Hematopoietic multipotent progenitor cell treated with erythropoietin and hydrocortisone succinate and interleukin-3 and kit ligand, for 6 days (in vitro differentiated cells): ENCODE measurements at places on chromosomes 7 and 10.

DNA sequence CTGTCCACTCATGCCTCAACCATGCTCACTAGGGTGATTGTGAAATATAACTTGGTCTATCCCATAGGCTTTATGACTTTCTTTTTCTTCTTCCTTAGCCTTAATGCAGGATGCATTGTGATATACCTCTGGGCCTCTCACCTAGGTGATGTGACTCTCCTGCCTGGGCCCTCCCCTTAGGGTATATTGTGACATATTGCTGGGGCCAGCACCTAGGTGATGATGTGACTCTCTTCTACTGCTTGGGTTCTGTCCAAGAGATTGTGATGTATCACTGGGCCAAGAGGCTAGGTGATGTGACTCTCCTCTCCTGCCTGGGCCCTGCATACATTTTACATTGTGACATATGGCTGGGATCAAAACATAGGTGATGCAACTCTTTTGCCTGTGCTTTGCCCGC, 14.7 kb upstream of the ZNF107 start:
- no peak for DNase-seq

DNA sequence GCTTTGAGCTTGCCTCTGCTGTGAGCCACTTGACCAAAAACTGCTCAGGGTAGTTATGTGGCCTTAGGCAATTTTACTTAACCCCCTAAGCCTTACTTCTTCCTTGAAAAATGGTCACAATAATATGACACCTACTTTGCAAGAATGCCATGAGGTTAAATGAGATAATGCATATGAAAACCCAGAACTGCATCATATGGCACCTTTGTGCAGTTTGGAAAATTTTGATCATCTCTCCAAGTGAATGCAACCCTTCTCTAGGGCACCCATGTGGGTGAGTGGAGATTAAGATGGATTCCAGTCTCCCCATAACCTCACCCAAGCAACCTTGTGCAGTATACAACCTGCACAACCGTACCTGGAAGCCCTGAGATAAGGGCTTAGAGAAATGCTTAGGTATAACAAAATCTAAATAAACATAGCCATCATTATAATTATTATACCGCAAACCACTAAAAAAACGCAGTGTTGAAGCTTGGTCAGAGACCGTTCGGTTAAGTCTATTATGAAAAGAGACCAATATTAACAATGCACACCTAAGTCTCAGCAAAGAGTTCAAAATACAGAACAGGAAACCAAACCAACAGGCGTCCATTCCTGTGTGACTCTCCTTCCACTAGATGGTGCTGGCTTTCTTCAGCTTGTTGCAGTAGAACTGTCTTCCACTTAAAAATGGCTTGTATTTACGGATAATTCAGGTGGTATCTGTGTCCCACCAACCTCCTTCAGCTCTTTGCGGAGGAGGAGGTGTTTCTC, 21.0 kb upstream of the ASB15 start:
- peak; percentile 69 for DNase-seq

GRCh38 chr10:25493122-25493893, 318.5 kb downstream of the GPR158 start:
- no peak for DNase-seq

DNA sequence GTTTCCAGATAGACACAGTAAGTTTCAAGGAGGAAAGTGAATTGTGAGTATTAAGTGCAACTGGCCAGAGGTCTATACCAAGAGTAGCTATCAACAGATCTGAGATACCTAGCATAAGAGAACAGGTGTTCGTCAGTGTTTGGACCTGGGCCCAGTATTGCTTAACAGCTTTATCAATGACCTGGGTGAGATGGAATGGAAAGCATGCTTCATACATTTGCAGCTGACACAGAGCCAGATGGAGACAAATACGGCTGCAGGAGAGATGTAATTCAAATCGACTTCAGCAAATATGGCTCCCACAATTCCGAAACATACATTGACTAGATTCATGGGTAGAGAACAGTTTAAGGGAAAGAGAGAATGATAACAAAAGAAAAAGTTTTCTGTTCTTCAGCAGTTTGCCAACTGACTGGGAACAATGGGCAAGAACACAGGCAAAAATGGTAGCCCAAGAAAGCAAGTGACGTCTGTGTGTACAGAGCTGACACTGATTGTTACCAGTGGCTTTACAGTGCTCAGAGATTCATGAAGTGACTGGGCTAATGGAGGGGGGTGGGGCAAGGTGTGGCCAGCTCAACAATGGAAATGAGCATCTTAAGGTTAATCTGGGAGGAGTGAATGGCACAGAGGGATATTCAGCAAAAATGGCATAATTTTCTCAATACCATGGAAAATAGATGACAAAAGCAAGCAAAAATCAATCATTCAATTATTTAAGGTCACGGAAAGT, 28.0 kb upstream of the COBL start:
- DNase-seq = no peak

GRCh38 chr10:31522820-31523219, 203.8 kb downstream of the ZEB1 start:
- DNase-seq = no peak

DNA sequence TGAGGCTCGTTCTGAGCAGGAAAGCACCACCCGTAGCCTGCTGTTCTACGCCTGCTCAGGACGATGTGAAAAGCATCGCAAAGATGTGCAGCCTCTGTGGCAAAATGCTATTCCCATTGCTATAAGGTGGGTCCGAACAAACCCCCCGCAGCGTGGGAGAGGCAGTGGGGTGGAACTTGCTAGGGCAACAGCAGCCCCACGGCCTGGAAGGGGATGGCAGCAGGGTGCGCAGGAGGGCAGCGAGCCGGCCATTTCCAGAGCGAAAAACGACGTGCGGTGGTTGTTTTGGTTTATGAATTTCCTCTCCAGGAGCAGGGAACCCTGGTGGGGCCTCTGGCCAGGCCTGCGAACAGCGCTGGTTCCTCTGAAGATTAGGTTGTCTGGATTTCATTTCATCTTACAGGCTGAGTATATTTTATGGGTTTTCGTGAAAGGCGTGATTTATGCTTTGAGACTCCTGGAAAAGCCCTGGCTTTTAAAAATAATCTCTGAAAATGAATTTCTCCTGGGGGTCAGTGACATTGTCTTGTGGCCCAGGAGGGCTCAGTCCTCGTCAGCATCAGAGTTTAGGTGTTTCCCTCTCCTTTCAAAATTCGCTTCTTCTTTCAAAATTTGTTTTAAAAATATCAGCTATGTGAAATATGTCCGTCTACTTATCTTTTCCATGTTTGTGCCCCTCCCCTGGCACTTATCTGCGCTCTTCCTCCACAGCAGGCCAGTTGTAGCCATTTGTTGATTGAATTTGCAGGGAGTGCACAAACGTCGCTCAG, 42.3 kb upstream of the UBE3C start:
- DNase-seq = no peak

DNA sequence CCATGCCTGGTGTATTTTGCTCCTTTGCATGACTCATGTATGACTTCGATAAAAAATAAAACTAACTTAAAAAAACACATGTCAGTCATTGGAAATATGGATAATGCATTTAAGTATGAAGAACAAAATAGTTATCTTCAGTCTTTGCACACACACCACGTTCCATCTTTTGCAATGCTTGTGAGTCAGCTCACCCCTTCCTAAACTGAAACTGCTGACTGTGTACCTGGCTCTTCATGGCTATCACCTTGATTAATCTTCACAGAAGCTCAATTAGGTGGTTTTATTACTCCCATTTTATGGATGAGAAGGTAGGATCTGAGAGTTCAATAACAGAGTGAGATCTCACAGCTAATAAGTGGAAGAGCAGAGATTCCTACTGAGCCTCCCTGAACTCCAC, 79.5 kb downstream of the CARD11 start:
- no peak for DNase-seq

- no peak for DNase-seq
These were observed 7.8 kb upstream of the ABLIM1 start for GRCh38 chr10:114665873-114666272.

- no peak for DNase-seq
These were observed 85.2 kb upstream of the GLCCI1 start for GRCh38 chr7:7883394-7883793.

DNA sequence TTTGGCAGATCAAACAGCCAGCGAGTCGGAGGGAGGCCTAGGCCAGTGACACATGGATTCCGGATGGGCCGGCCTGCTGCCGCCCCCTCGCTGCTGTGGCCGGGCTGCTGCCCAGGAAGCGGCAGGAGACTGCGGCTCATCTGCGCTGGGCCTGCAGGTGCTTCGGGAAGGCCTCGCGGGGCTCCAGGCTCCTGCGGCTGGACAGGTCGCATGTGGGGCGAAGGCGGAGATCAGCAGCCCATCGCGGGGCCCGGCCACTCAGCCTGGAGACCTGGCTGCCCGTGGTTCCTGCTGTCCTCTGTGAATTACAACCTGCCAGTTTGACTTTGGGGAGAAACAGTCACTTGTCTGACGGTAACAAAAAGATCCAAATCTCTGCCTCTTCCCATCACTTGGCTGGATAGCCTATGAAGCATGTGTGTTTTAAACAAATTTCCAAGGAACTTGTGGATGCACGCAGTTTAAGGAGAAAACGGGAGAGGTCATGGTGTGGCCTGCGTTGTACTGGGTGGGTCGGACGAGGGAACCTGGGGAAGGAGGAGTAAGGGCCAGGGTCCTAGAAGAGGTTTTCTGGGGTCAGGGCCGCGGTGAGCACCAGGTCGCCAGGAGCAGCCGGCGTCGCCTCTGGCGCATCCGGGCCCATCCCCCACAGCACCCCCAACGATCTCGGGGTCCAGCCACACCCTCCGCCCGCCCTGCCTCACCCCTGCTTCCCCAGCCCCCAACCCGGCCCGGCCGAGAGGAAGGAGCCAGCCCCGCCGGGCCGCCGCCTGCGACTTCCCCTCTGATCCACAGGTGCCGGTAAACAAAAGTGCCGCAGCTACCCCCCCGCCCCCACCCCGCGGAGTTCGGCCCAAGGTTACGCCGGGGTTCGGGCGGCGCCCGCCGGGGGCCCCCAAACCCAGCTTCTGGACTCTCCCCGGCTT, 1.6 kb downstream of the SPOCK2 start:
- no peak for DNase-seq

DNA sequence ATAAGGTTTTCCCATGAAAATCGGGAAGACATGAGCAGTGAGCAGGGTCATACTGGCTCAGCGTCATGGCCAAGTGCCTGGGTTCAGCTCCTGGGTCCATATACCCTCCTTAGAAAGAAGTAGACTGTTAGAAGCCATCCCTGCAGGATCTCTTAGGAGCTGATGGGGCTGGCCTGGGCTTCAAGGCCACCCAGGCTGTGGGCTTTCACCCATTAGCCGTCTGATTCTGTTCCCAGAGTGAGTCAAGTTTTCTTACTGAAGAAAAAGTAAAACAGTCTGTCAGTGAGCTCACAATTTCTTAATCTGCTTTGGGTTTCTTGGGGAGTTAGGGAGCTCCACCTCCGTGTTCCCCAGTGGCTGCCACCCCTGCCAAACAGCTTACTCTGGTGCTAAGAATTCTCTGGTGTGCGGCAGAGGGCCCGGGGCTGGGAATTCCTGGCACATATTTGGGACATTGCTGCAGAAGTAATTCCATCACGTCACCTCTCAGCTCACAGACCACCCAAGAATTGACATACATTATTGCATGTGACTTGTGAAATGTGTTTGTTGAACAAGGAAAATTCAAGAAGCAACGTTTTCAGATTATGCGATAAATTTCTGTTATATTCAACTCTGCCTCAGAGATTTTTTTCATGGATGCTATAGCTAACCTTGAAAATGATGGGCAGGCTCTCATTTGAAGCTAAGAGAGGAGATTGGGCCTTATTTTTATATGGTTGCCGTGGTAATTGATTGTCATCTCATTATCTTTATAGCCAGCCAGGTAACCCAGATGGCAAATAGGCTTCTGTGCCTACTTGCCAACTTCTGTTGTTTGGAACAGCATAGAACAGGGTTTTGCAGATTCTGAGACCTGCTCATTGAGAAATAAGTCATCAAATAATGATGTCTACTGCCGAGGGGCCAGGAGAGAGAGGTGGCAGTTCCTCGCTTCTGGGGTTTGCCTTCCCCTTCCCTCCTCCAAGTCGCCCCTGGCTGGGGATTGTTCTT, 166.4 kb downstream of the CHN2 start:
- DNase-seq = no peak

DNA sequence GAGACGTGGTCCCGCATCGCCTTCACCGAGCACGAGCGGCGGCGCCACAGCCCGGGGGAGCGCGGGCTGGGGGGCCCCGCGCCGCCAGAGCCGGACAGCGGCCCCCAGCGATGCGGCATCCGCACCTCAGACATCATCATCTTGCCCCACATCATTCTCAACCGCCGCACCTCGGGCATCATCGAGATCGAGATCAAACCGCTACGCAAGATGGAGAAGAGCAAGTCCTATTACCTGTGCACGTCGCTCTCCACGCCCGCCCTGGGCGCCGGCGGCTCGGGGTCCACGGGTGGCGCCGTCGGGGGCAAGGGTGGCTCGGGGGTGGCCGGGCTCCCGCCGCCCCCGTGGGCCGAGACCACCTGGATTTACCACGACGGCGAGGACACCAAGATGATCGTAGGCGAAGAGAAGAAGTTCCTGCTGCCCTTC, 737 bp downstream of the CNNM2 start:
- peak; percentile 50 for DNase-seq
